ENCODE measurements at places on chromosomes 11 and 22.

DNA sequence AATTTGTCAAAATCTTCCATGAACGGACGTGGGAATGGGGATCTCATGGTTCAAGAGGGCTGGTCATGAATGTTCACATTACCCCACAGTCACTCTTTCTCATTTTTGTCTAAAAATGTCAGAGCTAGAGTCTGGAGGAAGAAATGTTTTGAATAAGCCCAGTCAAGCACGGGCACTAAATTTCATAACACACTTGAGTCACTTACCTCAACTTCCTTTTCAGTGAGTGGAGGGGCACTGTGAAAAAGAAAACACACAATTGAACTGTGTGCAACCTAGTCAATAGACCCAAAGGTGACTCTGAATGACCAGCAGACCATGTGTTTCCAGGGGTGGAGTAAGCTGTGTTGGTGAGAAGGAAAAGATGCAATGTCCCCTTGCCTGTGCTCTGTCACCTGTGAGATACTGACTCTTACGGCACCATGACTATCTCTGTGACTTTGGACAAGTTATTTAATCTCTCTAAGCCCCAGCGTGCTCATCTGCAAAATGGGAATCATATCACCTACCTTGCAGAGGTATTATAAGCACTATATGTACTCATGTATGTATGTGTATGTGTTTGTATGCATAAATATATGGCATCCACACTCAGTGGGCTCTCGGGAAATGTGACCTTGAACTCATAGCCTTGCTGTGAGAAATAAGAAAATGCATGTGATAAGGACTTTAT lies 38.2 kb upstream of the LYVE1 start:
- DNase-seq, result no peak

GRCh38 chr11:1419811-1420210 lies 30.1 kb downstream of the BRSK2 start:
- no peak for DNase-seq

- no peak for DNase-seq
Measured at GRCh38 chr11:96033095-96033494, 109.2 kb upstream of the MTMR2 start.

- DNase-seq, result no peak
Measured at GRCh38 chr11:34251589-34251980, 106.2 kb downstream of the ABTB2 start.

GRCh38 chr11:57618438-57618837 lies 21.0 kb downstream of the SERPING1 start:
- DNase-seq, result no peak

GRCh38 chr11:126277780-126278179 lies 5.1 kb upstream of the TIRAP start:
- peak; percentile 46 for DNase-seq

DNA sequence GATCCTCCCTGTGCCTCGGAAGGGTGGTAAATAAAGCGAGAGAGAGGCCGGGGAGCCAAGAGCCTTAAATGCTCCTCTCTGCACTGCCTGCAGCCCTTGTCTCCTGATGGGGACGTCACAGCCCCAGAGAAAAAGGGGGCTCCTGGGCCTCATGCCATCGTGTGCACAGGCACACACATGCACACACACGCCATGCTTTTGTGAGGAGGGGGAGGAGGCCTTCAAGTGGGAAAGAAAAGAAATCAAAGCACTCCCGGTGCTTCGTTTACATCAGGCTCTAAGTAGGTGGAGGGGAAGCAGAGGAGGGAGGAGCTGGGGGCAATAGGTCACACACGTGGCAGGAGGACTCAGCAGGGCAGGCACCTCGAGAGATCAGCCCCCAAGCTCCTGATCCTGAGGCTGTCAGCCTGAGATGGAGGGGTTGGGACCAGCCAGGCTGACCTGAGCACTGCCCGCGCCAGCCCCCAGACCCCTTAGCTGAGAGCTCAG lies 68.2 kb upstream of the NECTIN1 start:
- no peak for DNase-seq

- no peak for DNase-seq
Measured at GRCh38 chr11:75014129-75014528, 25.4 kb downstream of the NEU3 start.

DNA sequence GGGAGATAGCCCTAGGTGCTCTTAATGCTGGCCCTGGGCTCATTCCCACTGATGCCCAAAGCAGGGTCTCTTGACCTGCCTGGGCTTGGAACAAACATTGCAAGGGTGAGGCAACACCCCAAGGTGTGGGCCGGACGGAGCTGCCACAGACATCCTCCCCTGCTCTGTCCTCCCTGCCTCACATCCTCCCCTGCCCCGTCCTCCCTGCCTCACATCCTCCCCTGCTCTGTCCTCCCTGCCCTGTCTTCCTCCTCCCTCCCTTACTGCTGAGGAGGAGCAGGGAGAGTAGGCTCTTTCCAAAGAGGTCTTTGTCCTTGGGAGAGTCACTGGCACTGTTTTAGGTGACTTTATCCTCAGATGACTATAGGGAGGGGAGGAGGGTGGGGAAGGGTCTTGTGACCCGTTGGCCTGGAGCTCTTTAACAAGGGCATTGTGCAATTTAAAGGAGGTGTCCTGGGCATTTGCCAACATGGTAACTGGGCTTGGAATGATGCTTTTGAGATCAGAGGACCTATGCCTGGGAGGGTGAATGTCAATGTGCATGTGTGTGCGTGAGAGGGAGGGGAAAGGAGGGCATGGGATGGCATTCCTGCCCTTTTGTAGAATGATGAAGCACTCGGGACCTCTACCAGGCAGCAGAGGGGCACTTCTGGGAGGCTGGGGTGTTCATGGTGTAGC lies 700 bp downstream of the FAM180B start:
- peak; percentile 58 for DNase-seq

DNA sequence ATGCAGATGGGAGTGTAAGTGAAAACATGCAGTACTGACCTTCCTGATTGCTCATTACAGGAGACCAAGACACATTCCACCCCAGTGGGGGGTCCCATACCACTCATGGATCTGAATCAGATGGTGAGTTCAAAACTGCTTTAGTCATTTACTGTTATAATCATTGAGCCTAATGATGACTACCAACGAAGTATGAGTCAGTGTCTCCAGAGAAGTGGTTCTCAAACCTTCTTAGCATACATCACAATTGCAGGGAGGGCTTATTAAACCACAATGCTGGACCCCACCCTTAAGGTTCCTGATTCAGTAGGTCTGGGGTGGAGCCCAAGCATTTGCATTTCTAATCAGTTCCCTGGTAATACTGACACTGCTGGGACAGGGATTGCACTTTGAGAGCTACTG lies 75.8 kb downstream of the CD44 start:
- no peak for DNase-seq

- no peak for DNase-seq
Measured at GRCh38 chr11:26837154-26837553, 115.3 kb upstream of the SLC5A12 start.

GRCh38 chr11:107827041-107827440 lies 31.5 kb downstream of the SLC35F2 start:
- no peak for DNase-seq

DNA sequence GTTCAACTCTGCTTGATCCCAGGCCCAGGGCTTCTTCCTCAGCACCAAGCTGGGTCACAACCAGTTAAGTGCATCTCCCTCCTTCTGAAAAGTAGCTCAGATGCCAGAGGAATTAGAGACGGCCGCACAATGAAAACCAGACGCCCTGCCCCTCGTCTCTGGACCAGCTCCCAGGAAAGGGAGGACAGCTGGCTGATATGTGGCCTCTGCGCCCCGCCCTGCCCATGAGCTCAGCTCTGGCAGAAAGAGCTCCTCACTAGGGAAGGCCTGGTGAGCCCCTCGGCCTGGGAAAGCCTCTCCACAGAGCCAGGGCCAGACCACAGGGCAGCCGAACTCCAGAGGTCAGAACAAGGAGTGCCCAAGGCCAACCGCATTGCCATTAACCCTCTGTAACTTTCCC lies 18.1 kb upstream of the SCGB1A1 start:
- DNase-seq, result peak; percentile 76

GRCh38 chr11:81497202-81497804 lies 1236.4 kb downstream of the FAM181B start:
- no peak for DNase-seq

DNA sequence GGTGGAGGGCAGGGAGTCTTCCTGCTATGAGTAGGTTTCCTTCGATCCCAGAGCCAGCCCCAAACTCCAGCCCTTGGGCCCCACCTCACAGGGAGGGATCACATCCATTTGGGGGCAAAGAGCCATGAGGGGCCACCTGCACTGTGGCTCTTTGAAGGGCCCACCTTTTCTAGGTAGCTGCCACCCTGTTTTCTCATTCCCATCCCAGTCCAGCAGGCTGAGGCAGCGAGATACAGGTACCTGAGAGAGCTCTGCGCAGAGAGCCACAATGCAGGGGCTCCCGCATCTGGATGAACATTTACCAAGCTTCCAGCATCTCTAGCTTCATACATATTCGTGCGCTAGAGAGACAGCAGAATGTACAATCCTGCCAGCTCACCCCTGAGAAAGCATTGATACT lies 16.3 kb downstream of the FXYD6 start:
- no peak for DNase-seq

DNA sequence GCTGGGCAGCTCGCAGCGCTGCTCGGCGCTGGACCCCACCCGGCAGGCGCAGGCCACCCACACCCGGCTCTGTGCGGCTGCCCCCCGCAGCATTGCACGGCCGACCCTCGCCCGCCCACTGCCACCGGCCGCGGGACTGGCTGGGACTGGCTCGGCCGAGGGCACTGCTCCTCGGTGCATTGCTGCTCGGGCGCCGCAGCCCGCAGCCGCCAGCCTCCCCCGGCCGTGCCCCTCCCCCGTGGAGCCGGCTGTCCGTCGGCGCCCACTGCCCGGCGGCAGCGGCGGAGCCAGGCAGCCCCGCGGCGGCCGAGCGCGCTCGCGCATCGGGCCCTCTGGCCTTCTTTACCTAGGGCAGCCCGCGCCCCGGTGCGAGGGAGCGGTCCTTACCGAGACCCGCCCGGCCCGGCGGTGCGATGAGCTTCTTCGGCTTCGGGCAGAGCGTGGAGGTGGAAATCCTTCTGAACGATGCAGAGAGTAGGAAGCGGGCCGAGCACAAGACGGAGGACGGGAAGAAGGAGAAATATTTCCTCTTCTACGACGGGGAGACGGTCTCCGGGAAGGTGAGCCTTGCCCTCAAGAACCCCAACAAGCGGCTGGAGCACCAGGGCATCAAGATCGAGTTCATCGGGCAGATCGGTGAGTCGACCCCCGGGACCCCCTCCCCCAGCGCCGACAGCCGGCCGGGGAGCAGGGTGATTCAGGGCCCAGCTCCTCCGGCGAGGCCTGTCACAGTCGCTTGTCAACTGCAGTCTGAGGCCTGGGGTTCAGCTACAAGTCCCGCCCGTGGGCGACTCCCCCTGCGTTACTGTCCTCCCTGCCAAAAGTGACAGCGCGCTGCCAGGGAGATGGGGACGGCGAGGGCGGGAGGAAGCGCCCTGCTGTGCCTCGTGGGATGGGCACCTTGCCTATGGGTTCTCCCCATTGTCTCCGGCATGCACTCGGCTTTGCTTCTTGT lies 516 bp downstream of the VPS26B start:
- peak; percentile 67 for DNase-seq

GRCh38 chr22:20953342-20953608 lies 13.8 kb upstream of the AIFM3 start:
- no peak for DNase-seq

DNA sequence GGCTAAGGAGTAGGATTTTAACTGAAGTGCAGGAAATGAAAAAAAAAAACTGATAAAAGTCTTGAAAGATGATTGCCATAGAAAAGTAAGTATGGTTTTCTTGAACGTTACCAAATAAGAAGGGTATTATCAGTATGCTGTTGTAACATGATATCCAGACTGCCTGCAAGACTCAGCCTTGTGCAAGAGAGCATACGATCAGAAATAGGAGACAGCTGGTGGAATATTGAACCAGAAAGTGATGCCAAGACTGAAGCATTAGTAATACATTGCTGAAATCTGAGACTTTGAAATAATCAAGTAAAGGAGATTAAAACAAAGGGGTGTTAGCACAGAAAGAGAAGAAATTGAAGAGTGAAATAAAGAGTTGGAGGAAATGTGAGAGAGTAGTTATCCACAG lies 452.7 kb upstream of the CNTN5 start:
- DNase-seq, result no peak

DNA sequence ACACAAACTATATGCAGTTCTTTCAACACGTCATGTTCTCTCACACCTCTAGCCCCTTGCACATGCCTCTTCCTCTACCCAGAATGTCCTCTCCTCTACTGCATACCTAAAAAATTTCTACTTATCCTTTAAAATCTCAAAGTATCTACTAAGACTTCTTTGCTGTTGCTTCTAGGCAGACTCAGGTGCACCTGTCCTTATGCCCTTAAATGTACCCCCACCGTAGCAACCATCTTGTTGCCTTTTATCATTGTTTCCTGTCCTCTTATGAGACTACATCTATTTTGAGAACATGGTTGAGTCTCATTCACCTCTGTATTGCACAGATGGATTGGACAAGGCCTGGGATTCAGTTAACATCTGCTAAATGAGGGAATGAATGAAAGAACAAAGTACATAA lies 134.1 kb downstream of the SERGEF start:
- no peak for DNase-seq

DNA sequence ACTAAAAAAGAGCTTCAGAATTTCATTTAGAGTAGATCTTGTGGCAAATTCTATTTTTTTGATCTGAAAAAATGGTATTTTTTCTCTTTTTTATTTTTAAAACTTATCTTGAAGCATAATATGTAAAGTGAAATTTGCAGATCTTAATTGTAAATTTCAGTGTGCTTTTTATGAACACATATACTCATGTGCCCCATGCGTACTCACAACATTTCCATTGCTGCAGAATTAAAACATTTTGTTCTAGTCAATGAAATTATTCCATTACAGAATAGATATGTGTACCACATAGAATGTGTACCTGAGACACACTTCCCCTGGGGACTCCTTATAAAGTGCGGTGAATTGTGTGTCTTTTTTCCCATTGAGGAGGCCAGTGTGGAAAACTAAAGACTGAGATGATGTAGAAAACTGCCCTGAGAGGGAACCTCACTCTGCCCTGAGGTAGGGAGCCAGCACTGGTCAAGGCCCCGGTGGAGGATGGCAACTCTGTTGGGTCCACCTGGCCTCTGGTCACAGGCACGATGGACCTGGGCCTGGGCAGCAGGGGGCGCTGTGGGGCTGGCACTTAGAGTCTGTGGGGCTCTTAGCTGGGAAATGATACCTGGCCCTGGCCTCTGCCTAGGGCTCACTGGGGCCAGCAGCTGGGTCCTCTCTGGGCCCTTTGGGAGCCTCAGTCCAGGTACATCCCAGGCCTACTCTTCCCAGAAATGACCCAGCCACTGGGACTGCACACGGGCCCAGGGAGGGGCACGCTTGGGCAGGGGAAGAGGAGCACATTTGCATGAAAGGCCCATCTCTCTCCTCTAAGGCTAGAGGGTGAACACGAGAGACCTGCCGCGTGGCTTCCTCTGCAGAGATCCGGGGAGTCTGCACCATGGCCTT lies 77.9 kb upstream of the TOP3B start:
- no peak for DNase-seq

DNA sequence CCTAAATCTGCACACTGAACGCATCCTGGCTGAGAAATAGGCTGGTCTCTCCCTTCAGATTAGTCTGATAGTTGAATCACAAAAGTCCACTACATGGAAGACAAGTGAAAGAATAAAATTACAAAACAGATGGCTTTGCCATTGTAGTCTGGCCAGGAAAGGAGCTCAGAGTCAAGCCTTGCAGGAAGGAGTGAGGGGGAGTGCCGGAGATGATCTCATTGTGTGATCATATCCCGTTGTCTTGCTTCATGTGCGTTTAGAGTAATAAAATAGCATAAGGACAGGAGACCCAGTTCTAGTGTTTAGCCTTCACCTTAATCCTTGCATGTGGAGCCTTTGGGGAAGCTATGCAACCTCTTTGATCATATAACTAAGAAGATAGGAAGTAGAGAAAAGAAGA lies 666.7 kb upstream of the RAG2 start:
- no peak for DNase-seq

GRCh38 chr22:37464181-37464580 lies 22.0 kb downstream of the MFNG start:
- DNase-seq, result no peak

GRCh38 chr11:61049859-61050258 lies 52.4 kb upstream of the CD5 start:
- no peak for DNase-seq
